ENCODE measurements at places on chromosomes 6 and 20.

GRCh38 chr6:40346246-40346645 is 240.9 kb downstream of the LRFN2 start:
- no peak for DNase-seq

- DNase-seq, result no peak
These were observed 22.9 kb downstream of the COL20A1 start for GRCh38 chr20:63315731-63316491.

GRCh38 chr20:61295682-61296628 is 43.9 kb downstream of the CDH4 start:
- DNase-seq, result no peak

DNA sequence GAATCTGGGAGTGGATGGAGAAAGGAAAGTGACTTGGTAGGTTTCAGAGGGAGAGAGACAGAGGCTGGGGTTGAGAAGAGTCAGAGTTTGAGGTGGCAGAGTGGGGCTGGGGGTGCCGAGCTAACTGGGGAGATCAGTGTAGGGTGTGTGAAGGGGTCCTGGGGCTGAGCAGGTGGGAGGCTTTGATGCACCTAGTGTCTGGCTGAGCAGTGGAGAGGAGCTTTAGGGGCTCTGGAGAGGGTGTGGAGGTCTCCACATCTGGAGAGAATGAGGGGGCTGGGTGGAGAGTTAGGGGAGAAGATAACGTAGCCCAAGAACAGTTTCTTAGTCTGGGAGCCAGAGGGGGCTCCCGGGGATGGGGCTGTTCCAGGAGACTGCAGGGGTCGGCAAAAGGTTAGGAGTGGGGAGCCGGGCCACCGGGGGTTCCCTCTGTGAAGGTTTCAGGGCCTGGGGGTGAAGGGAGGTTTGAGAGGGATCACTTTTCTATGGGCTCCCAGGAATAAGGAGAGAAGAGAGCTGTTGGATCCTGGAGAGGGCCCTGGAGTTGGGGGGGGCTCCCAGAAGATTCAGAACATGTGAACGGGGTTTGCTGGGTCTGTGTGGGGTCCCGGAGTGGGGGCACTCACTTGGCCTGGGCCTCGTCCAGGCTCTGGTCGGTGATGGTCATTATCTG is 797 bp downstream of the PBX2 start:
- no peak for DNase-seq

DNA sequence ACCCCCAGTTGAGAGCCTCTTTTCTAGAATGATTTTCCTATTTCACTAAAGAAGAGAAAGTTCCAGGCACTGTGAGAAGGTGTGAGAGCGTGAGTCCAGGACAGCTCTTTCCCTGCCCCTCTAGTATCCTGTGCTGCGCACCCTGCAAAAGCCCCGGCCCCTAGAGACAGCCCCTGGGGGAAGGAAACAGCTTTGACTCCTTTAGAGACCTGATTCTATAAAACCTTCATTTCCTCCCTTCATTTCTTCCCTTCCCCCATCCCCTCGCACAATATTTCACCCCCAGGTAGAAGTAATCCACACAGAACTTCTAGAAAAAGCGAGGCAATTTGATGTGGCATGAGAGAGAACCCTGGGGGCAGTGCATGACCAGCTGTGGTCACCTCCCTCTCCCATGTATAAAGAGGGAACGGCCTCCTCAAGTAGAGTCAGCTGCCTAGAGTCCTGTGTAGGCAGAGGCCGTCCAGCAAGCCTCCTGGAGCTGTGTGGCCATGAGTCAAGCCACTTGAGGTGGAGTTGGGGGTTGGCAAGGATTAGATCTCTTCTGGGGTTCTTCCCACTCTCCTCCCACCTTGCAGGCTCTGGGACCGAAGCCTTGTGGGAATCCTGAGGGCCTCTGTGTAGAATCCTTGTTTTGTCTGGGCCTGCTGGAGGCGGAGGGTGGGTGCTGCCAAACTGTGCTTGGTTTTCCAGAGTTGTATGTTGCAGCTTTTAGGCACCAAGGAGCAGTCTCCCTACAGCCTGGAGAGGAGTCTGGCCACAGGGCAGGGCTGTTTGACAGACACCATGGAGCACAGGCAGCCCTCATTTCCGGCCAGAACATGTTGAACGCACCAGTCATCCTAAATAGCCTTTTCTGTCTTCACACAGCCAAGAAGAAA is 41.7 kb downstream of the CHMP4B start:
- DNase-seq, result no peak

GRCh38 chr20:39886650-39887190 is 802.3 kb downstream of the MAFB start:
- DNase-seq, result no peak

GRCh38 chr20:4113615-4114603 is 98.6 kb upstream of the RNF24 start:
- DNase-seq, result no peak

- no peak for DNase-seq
These were observed 652.3 kb upstream of the FLRT3 start for GRCh38 chr20:14989535-14990290.
